ENCODE measurements at places on chromosomes 3 and 15.
A peak's percentile ranks its signal among the peaks of the same experiment; 100 is the strongest.

GRCh38 chr3:193040836-193041672 is 123.4 kb upstream of the MB21D2 start:
- peak; percentile 51 for DNase-seq

- DNase-seq, result no peak
These were observed 62.0 kb upstream of the MRPL3 start for GRCh38 chr3:131564812-131565211.

GRCh38 chr3:173733029-173733652 is 335.6 kb downstream of the NLGN1 start:
- DNase-seq, result peak; percentile 64

- no peak for DNase-seq
These were observed 23.7 kb downstream of the CCDC80 start for GRCh38 chr3:112617285-112617684.

- DNase-seq, result no peak
These were observed 140.2 kb downstream of the CACNA2D3 start for GRCh38 chr3:54262541-54262940.

DNA sequence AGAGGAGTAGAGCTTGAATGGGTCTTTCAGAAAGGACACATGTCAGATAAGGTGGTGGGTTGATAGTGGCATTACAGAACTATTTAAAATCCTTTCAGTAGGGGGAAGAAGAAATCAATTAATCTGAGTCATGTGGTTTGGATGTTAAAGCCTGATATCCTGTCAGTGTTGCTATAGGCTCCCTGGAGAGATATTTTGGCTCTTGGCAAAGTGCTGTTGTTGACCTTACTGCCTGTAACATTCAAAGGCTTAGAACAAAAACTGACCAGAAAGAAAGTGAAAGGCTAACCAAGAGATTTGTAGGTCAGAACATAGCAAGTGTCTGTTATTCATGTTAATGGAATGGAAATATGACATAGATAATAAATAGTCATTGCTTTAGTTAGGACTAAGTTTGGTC is 552.9 kb downstream of the DIPK2A start:
- no peak for DNase-seq

DNA sequence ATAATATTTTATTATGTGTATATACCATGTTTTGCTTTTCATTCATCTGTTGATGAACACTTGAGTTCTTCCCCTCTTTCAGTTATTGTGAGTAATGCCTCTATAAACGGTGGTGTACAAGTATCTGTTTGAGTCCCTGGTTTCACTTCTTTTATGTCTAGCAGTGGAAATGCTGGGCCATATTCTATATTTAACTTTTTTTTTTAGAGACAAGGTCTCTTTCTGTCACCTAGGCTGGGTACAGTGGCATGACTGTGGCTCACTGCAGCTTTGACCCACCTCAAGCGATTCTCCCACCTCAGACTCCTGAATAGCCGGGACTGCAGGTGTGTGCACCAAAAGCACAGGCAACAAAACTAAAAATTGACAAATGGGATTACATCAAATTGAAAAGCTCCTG is 19.9 kb downstream of the GOLM2 start:
- DNase-seq, result no peak

GRCh38 chr3:164460851-164461250 is 617.4 kb downstream of the SI start:
- peak; percentile 8 for DNase-seq

GRCh38 chr15:35485411-35485810 is 60.6 kb downstream of the DPH6 start:
- no peak for DNase-seq

DNA sequence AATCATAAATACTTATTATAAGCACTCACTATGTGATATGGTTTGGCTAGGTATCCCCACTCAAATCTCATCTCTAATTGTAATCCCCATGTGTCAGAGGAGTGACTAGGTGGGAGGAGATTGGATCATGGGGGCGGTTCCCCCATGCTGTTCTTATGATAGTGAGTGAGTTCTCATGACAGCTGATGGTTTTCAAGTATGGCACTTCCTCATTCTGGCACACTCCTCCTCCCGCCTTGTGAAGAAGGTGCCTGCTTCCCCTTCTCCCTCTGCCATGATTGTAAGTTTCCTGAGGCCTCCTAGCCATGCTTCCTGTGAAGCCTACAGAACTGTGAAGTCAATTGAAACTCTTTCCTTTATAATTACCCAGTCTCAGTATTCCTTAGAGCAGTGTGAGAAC is 53.3 kb upstream of the CHMP2B start:
- DNase-seq, result no peak

DNA sequence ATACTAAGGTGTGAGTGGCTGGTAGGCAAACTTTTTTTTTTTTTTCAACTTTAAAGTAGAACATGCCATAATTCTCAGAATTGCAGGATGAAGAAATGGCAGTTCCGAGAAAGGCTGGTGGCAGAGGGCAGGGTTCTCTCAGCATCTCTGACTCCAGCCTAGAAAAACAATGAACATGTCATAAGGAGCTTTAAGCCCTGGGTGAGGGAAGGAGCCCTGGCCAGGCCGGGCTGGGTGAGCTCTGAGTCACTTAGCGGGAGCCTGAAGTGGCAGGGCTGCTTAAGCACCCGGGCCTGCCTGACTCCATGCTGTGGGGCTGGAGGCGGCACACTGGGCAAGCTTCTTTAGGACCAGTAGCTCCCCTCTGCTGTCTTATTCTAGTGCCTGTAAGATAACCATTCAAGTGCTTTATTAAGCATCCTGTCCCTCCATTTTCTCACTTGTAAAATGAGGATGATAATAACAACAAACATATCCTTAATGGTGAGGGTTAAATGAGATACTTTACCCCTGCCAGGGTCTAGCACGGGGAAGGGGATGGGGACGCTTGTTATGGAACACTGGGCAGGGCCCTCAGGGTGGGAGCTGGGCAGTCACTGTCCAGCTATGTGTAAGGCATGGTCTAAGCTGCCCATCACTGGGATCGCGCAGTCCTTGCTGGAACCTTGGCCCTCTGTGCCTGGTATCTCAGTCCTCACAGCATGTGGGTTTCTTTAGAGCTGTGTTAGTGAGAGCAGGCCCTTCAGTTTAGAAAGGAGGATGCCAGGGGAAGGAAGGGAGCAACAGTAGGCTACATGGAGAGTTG is 18.4 kb downstream of the SMAD6 start:
- peak; percentile 90 for DNase-seq

DNA sequence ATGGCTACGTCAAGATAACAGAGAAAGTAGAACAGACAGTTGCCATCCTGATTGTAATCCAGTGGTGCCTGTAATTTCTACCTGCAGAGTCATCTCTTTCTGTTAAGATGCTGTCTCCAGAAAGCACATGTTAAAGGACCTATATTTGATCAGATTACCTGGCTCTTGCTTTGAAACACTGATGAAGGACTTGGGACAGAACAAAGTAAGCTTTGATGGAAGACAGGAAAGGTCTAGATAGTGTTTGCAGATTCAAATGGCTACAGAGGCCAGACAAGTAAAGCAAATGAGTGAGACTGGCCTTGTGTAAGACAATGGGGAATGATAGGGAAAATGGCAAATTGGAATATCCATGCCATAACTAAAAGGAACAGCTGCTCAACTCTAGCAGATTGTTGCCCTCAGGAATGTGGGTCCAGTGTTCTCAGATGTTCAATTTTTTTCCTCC is 1.8 kb upstream of the GSK3B start:
- no peak for DNase-seq

GRCh38 chr3:159277814-159278213 is 476.0 kb downstream of the MFSD1 start:
- DNase-seq, result no peak

All from EH (cell line).